ENCODE measurements at places on chromosomes 12 and 14.

GRCh38 chr12:4444031-4444430 lies 1.6 kb downstream of the FGF6 start:
- no peak for DNase-seq

- no peak for DNase-seq
Observed at GRCh38 chr12:48956279-48957140, 777 bp downstream of the ARF3 start.

DNA sequence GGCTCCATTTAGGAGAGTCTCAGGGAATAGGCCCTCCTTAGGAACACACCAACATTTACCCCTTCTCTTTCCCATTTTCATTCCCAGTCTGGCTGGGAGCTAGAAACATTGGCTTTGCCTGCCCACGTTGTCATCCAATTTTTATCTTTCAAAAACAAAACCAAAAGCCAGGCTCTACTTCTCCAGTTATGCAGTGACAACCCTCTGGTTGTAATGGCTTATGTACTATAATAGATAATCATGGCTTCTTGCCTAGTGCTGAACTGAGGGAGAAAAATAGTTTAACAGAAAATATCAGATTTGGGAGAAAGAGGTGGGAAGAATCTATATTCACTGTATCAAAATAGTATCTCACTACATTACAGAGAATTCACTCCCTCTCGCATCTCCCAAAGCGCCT lies 32.1 kb upstream of the IL22 start:
- DNase-seq, result no peak

GRCh38 chr14:59754256-59754655 lies 116.3 kb downstream of the RTN1 start:
- DNase-seq, result no peak

DNA sequence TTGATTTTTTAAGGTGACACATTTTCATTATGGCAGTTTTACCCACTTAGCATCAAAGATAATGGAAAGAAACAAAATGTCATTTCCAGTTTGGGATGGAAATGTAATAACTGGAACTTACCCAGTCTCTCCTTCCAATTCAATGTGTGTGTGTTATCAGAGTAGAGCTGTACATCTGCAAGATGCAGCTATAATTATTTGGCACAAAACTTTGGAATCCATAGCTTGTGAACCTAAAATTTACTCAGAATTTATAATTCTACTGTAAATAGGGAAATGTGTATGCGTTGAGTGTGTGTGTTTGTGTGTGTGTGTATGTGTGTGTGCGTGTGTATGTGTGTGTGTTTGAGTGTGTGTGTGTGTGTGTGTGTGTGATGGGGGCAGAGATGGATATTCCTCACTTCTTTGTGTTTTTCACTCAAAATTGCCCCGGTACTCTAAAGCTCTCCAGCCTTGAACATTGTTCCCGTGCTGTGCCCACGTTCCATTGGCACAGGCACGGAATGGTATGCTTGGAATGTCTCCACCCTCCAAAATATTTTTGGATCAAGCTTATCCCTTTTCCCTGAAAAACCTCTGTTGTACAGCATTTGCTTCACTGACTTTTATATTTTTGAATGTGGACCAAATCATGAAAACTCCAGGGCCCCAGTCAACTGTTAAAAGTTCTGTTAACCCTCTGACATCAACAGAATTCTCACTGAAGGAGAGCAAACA lies 150.2 kb upstream of the BMP4 start:
- no peak for DNase-seq
